ENCODE measurements at places on chromosomes 12 and 14. TPM values are rescaled to one million over a fixed set of nuclear protein-coding genes. Genes with fewer than 3 reads are reported as not detected.

GRCh38 chr12:5515458-5515857 is 83.5 kb downstream of the NTF3 start:
- no peak for DNase-seq

DNA sequence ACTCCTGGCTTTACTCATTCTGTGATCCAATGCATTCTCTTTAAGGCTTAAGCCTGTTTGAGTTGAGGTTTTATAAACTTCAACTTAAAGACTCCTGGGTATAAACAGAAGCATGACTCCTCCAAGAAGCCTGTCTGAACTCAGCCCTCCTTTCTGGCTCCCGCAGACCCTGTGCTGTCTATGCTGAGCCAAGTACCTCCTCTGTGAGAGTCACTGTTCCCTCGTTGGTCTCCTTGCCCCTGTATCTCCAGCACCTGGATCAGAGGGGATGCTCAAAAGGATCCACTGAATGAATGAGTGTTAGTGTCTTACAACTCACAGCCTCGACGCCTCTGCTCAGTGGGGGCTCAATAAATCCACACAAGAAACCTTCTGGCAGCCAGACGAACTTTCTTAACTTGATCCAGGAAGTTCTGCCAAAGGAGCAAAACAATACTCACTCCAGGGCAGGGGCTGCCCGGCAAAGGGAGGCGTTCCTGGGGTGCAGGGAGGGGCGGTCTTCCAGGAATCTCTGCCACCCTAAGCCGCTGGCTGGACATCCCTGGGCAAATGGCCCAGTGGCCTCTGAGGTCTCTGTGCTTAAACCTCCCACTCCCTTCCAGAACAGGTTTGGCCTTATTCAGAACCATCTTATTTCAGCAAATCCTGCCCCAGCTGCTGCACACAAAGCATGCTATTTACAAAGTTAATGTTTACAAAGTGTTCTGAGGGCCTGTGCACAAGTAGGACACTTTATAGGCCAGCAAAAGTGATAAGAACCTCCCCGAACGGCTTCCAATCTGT is 32.9 kb downstream of the MAP1LC3B2 start:
- DNase-seq, result peak; percentile 60

- no peak for DNase-seq
These were observed 1107.3 kb downstream of the TMEM121 start for GRCh38 chr14:106633721-106634120.

GRCh38 chr12:70619471-70620152 is 17.6 kb downstream of the PTPRB start:
- no peak for DNase-seq

The ARMH4 gene
- 18.2 TPM for total RNA-seq
